ENCODE measurements at places on chromosomes 6 and 20. TPM values are rescaled to one million over a fixed set of nuclear protein-coding genes. Genes with fewer than 3 reads are reported as not detected.

The RAD21L1 gene
- total RNA-seq: not detected

The MYB gene
- total RNA-seq: 19.4 TPM

The SERINC3 gene
- 58.6 TPM for total RNA-seq

The ARMC2 gene
- 4.4 TPM for total RNA-seq

The TRIM15 gene
- total RNA-seq: 0.63 TPM

The RSPO3 gene
- total RNA-seq: not detected
